ENCODE measurements at places on chromosomes 5 and 9.

GRCh38 chr5:33161421-33161820 is 279.3 kb upstream of the TARS1 start:
- no peak for DNase-seq

DNA sequence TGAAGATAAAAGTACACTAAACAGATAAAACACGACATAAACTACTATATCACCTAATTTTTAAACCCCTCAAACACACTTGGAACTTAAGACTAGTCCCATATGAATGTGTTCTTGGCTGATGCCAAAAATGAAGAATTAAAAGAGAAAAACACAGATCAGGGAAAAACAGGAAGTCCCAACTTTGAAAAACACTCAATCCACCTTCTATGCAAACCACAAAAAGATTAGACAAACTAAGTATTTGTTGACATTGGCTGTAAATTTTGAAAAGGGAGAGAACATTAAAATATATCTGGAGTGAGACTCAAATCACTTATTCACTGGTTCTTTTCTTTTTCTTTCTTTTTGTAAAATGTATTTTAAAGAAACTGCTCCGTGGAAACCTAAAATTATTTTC is 81.4 kb downstream of the ANKH start:
- DNase-seq = no peak

DNA sequence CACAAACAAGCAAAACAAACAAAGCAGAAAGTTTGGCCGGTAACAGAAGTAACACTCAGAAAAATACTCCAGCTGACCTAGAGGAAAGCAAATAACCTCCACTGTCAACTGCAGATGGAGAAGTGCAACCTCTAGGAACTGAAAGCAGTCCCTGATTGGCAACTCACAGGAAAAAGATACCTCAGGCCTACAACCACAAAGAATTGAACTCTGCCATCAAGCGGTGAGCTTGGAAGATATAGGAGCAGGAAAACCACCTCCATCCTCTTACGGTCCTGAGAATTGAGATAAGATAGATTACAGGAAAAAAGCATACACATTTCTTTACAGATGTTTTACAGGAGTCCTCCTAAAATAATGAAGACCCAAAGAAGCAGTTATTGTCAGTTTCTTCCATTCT is 184.5 kb downstream of the PDZD2 start:
- no peak for DNase-seq

DNA sequence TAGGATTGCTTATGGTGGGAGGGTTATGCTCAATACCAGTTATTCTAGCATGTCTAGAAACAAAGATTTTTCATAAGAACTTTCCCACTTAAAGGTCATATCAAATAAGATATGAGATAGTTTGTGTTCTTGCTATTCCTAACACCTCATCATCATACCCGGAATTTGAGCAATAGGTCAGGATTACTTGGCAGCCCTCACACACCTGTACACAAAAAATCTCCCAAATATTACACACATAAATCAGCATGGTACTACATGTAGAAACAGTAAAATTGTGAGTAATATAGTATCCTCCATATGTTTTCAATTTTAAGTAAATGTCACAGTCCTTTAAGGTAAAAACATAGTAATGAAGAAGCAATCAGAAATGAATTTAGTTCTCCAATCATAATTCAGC is 113.7 kb downstream of the SLC25A46 start:
- no peak for DNase-seq

- DNase-seq = peak; percentile 31
These were observed 432 bp downstream of the STARD4 start for GRCh38 chr5:111511831-111512374.

GRCh38 chr5:41794471-41794870 is 75.8 kb downstream of the OXCT1 start:
- peak; percentile 86 for DNase-seq

Measured in RKO (cell line).